ENCODE measurements at places on chromosomes 4 and X. TPM values are rescaled to one million over a fixed set of nuclear protein-coding genes. Genes with fewer than 3 reads are reported as not detected.

DNA sequence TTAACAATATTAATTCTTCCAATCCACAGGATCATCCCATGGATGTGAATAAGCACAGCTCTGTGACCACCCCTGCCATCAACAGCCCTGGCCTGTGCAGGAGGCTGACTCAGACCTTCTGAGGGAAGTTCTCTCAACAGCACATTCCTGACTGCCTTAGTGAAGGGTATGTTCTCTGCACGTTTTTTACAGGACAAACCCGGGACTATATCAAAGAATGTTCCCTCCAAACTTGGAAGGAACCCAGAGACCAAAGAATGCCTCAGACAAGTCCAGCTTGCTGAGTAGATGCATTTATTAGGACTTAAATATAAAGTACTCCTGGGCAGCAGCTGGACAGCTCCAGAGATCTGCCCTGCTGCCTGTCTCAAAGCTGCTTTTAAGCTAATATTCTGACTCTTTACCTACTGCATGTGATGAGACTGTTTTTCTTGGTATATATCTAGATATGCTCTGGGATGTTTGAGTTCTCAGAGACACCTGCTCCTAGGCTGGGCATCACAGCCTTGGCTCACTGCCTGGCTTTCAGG lies 1127.8 kb upstream of the PRKX start:
- H3K27ac ChIP-seq, result no peak overlapping the region
- no peak for DNase-seq
- H3K4me1 ChIP-seq, result no peaks in the 10 kb centered on the region
- no peak overlapping the region for H3K4me3 ChIP-seq
- no peaks in the 10 kb centered on the region for H3K27me3 ChIP-seq
- no peaks in the 10 kb centered on the region for H3K36me3 ChIP-seq

GRCh38 chr4:187504974-187505797 lies 490.4 kb upstream of the ZFP42 start:
- H3K27me3 ChIP-seq, result no peaks in the 10 kb centered on the region
- DNase-seq, result no peak
- H3K4me1 ChIP-seq, result no peaks in the 10 kb centered on the region

- peak overlapping the region; percentile 16 for H3K4me3 ChIP-seq
- H3K27ac ChIP-seq, result no peak overlapping the region
- DNase-seq, result no peak
- peaks cover 20% of the 10 kb centered on the region for H3K4me1 ChIP-seq
Measured at GRCh38 chr4:109994415-109994827, 81.7 kb downstream of the EGF start.

- peaks cover 16% of the 10 kb centered on the region for H3K36me3 ChIP-seq
- no peak for DNase-seq
- H3K27me3 ChIP-seq, result no peaks in the 10 kb centered on the region
Measured at GRCh38 chrX:19765628-19766027, 121.8 kb downstream of the SH3KBP1 start.

DNA sequence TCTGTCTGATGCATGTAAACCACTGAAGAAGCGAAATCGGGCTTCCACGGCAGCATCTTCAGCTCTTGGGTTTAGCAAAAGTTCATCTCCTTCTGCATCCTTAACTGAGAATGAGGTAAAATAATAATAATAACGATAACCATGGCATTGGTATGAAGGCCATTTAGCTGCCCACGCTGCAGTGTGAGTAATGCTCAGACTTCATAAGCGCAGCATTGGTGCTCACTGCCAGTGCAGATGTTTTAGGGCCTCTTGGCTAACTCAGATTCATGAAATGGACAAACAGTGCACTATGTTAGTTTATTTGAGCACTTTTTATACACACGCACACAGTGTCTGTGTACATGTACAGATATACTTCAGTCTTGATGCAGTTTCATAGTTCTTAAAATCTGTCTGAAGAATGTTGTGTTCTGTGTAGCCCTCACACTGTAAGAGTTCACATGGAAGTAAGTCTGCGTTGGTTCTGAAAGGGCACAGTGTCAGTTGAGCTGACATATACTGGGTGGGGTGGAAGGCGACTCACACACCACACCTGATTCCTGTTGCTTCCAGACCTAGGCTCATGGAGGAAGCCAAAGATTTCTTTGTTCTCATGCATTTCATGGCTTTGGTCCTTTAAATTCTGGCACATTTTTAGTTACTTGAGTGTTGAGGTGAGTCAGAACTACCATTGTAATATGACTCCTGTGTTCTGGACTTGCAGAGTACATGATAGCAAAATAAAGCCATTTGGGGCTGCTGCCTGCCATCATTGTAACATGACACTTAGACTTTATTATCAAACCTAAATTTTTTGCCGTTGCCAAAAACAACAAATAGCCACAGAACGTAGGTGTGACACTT lies 68.7 kb downstream of the NSD2 start:
- H3K4me3 ChIP-seq, result no peak overlapping the region
- H3K36me3 ChIP-seq, result peaks cover 23% of the 10 kb centered on the region
- H3K27ac ChIP-seq, result no peak overlapping the region
- H3K4me1 ChIP-seq, result no peaks in the 10 kb centered on the region
- H3K27me3 ChIP-seq, result no peaks in the 10 kb centered on the region

GRCh38 chr4:78311306-78311705 lies 240.3 kb upstream of the ANXA3 start:
- H3K36me3 ChIP-seq, result peaks cover 24% of the 10 kb centered on the region
- H3K4me3 ChIP-seq, result no peak overlapping the region
- peaks cover 11% of the 10 kb centered on the region for H3K27me3 ChIP-seq
- no peak overlapping the region for H3K27ac ChIP-seq
- DNase-seq, result no peak
- peaks cover 32% of the 10 kb centered on the region for H3K4me1 ChIP-seq

GRCh38 chrX:11050013-11050412 lies 61.1 kb upstream of the HCCS start:
- no peak overlapping the region for H3K27ac ChIP-seq
- H3K4me3 ChIP-seq, result no peak overlapping the region
- H3K36me3 ChIP-seq, result no peaks in the 10 kb centered on the region
- H3K27me3 ChIP-seq, result no peaks in the 10 kb centered on the region

DNA sequence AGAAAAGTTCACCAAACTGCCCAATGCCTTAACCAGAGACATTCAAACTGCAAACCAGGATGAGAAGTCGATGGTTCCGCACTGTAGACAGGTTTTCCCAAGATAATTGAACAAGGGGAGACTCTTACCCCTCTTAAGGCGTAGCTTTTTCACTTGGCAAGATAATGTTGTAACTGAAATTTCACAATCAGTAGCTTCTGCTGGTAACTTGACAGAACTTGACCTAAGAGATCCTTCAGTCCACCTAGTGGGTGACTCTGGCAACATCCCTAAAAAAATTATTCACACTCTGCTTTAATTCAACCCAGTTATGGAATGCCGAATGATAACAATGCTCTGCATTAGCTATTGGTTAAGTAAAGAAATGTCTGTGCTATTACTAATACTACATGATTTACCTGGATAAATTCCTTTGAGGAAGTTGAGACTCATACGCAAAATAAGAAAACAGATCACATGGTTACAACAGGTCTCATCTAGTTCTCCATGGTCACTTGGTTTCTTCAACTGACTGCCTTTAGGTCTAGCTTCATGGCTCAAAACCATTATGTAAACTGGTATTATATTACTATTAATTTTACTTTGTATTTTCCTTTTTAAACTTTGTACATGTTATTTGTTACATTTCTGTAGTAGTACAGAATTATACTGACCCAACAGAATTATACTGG lies 9.1 kb downstream of the ELF2 start:
- peaks cover 8% of the 10 kb centered on the region for H3K4me1 ChIP-seq
- no peaks in the 10 kb centered on the region for H3K36me3 ChIP-seq
- no peak overlapping the region for H3K4me3 ChIP-seq
- no peak overlapping the region for H3K27ac ChIP-seq

- H3K4me1 ChIP-seq, result peaks cover 4% of the 10 kb centered on the region
- H3K36me3 ChIP-seq, result peaks cover 12% of the 10 kb centered on the region
- DNase-seq, result no peak
- H3K27ac ChIP-seq, result no peak overlapping the region
- no peak overlapping the region for H3K4me3 ChIP-seq
Measured at GRCh38 chrX:49243166-49243565, 7.9 kb downstream of the CCDC22 start.

Gene NPY1R
- total RNA-seq, result not detected

Gene ARX
- total RNA-seq, result not detected

Gene WDR13
- total RNA-seq, result 45.6 TPM

Gene NPNT
- not detected for total RNA-seq

Gene EDA
- 2.3 TPM for total RNA-seq

Gene ANXA3
- total RNA-seq, result 5.1 TPM

Gene ZBTB33
- total RNA-seq, result 21.1 TPM

Gene ZXDB
- total RNA-seq, result 8.9 TPM

Gene TBCK
- 46.2 TPM for total RNA-seq
